Skin of body (tissue), 3 donors: ENCODE measurements at places on chromosomes 16 and 17. TPM values are rescaled to one million over a fixed set of nuclear protein-coding genes. Genes with fewer than 3 reads are reported as not detected.
A peak's percentile ranks its signal among the peaks of the same experiment; 100 is the strongest.

The TBC1D3E gene
- not detected for total RNA-seq

The KRT20 gene
- total RNA-seq, result 0.39 TPM

The CHAD gene
- total RNA-seq, result 0.49 TPM

The ABCC11 gene
- 0.20 TPM for total RNA-seq

The CHST5 gene
- total RNA-seq, result 0.10 TPM

The ABCC12 gene
- 0.10 TPM for total RNA-seq

The HSD11B2 gene
- 7.5 TPM for total RNA-seq

The MRM1 gene
- 1.6 TPM for total RNA-seq

The OTOP3 gene
- total RNA-seq, result not detected

The HASPIN gene
- 2.0 TPM for total RNA-seq

DNA sequence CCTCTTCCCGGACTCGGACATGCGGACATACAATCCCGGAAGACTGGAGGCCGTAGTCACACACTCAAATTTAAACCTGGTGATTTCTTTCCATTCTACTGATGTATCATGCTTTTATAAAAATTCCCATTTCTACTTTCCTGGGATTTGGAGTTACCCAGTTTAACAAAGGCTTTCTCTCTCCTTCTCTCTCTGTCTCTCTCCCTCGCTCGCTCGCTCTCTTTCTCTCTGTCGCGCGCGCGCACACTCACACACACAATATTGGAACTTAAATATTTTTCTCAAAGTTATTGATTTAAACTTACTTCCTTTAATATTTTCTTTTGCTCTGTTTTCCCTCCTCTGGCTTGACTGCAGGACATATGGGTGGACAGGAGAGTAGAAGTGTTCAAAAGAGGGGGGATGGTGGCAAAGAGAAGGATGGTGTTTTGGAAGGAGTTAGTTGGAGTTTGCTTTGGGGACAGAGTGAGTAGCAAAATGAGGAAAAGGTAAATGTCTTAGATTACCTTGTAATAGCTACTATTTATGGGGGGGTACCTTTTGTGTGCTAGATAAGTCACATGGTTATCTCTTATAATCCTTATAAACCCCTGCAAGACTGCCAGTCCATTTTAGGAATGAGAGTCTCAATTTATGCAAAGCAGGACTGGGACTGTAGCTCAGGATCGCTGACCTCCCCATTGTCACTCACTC, 878 bp upstream of the TRIM25 start:
- no peak for DNase-seq

DNA sequence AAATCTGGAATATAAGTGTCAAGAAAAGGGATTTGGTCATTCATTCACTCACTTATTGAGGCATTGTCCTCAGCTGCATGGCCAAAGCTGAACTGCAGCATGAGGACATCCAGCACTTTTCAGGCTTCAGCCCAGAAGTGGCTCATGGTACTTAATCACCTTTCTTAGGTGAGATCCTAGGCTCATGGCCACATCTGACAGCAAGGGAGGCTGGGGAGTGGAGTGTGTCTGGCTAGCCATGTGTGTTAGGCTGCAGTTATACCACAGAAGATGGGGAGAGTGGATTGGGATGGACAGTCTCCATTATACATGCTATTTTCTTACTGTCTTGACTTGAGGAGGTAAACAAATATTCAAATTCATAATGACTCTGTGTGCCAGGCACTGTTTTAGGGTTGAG, 68.8 kb downstream of the SHISA6 start:
- no peak for DNase-seq

DNA sequence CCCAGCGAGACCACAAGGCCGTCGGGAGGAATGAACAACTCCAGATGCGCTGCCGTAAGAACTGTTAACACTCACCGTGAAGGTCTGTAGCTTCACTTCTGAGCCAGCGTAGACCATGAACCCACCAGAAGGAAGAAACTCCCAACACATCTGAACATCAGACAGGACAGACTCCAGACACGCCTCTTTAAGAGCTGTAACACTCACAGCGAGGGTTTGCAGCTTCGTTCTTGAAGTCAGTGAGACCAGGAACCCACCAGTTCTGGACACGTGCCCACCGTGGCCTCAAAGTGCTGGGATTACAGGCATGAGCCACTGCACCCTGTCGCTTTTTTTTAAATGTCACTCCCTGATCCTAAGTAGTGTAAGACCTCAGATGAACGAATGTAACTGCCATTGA, 17.3 kb downstream of the KPNA2 start:
- peak; percentile 23 for DNase-seq

DNA sequence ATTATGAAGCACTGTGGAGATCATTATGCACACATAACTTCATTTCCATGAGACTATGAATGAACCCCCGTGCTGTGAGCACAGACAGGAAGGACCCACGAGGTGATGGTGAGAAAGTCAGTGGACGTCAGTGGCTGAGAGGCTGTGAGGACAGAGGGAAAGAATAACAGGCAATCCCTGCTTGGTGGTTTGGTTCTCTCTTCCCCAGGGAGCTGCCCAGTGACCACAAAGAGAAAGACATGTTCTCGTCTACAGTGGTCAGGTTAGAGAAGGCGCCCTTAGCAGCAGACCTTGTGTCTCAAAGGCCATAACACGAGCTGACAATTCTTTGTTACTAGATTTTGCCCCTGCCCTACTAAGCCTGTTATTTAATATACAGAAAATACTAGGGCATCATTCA, 609.2 kb downstream of the TOX3 start:
- no peak for DNase-seq

GRCh38 chr17:35539659-35540026, 2.2 kb upstream of the SLFN12L start:
- DNase-seq, result no peak

DNA sequence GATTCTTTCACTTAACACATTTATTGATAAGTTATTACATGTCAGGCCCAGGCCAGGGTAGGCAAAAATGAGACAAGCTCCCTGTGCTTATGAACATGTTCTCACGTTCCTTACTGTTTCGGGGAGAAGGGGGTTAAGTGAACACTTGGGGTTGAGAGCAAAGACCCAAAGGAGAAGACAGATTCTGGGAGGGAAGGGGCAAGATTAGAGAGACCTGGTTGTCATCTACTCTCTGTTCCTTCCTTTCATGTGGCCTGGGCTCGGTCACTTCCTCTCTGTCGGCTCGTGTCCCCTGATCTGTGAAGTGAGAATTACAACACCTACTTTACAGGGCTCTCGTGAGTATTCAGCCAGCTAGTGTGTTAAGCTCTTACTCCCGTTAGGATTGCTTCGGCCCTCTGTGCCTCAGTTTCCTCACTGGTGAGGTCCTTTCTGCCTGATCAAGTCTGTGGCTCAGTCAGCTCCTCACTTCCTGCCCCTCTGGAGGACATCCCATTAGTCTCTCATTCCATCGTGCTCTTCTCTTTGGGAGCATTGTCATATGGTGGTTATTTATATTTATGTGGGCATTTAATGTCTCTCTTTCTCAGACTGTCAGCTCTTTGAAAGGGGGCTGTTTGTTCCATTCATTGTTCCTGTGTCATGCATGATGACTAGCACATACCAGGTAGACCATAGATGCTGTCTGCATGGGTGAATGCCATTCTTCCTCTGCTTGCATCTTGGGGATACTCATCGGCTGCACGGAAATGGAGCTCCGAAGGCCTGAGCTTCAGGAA, 38.9 kb downstream of the PLCG2 start:
- no peak for DNase-seq

- DNase-seq, result no peak
Measured at GRCh38 chr17:65665966-65666365, 104.5 kb upstream of the AXIN2 start.

DNA sequence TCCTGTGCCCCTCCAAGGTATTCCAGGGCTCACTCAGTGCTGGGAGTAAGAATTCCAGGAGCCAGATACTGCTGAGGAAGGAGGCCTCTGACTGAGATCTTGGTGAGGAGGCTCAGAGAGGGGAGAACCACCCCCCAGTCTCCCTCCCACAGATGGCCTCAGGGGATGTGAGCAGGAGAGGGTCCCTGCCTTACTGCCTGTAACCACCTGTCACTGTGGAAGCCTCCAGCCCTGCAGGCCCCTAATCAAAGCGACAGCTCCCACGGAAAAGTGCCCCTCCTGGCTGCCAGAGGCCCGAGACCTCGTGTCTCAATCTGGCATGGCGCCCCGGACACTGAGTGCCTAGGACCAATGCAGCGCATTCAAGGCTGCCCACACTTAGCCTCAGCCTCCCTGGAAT, 7.7 kb upstream of the C17orf113 start:
- no peak for DNase-seq

GRCh38 chr16:4239020-4239419, 2.9 kb downstream of the SRL start:
- no peak for DNase-seq

DNA sequence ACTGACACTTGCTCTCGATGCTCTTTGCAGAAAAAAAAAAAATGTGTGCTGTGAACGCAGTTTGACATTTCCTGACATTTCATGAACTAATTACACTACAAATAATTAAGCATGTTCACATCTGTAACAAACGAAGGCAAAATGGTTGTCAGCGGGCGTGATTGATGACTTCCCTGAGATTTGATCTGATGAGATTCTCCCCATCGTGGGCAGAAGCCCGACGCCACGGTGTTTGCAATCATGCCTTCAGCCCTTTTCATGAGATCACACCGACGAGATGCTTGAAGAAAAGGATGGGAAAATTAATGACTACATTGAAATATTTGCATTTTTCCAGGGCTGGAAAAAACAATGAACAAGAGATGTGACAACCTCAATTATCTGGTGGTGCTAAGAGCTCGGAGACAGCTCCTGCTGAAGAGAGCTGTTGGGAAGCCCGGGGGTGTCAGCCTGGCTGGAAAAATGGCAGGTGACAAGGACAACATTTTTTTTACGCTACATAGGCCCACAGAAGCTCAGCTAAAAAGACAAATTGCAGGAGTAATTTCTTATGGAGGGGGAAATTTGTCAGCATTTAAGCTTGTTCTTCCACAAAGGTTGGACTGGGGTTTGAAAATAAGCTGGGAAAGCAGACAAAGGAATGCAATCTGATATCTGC, 259.4 kb upstream of the IRX3 start:
- no peak for DNase-seq
